ENCODE measurements at places on chromosomes 13 and 19.

- DNase-seq: peak; percentile 82
These were observed 15.7 kb downstream of the PLIN3 start for GRCh38 chr19:4851551-4852290.

DNA sequence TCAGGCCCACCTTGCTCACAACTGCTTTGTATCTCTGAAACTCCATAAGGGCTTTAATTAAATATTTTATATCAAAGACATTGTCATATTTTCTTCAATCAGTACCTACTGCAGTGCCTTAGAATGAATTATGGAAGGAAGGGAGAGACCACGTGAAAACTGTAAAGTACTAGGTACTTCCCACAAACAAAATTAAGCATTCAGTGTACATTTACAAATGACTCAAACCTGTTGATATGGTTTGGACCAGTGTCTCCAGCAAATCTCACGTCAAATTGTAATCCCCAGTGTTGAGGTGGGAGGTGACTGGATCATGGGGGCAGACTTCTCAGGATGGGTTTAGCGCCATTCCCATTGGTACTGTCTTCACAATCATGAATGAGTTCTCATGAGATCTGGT is 23.2 kb downstream of the KCTD12 start:
- no peak for DNase-seq

- peak; percentile 85 for DNase-seq
These were observed 26.3 kb downstream of the ZNF844 start for GRCh38 chr19:12090807-12091206.

- no peak for DNase-seq
These were observed 54.9 kb downstream of the SLITRK1 start for GRCh38 chr13:83827338-83827737.

DNA sequence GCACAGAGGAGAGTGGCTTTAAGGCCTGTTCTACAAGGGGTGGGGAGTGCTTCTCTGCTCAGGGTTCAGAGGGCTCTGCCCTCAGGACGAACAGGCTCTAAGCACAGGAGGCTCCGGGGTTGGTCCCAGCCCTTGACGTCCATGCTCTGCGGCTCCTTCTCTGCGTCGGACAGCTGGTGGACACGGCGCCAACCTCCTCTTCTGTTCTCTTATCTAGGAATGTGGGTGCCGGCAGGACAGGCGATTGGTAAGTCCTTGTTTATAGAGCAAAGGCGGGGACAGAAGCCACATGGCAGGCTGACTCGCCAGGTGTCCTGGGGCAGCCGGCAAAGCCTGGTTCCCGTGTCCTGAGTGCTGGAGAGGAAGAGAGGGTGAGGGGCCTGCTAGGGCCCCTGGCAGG is 8.4 kb upstream of the RPS15 start:
- DNase-seq: no peak

DNA sequence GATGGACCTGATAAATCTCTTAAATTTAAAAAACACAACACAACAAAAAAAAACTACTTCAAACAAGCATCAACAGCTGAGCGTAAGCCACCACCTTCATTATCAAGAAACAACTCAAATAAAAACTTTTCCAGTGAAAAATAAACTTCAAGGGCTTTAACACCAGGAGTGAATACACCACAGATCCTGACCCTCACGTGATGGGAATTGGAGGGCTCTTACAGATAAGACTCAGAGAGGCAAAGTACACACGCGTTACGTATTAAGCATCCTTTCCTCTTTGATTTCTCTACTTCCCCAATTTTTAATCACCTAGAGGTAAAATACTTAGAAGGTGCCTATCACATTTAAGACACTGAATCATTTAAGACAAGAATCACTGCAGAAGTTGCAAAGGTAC is 573 bp upstream of the STARD13 start:
- DNase-seq: no peak

All from activated CD4-positive, alpha-beta T cell treated with anti-CD3 and anti-CD28 coated beads, Interleukin-2, amount 50 U/mL, for 48 hours (primary cell).